Activated naive CD4-positive, alpha-beta T cell (primary cell): ENCODE measurements at places on chromosomes 7 and 10.

GRCh38 chr7:101390901-101391301 is 28.2 kb downstream of the COL26A1 start:
- no peak for DNase-seq

GRCh38 chr7:154306036-154306435 is 253.8 kb downstream of the DPP6 start:
- no peak for DNase-seq

GRCh38 chr10:34492081-34492480 is 323.0 kb downstream of the PARD3 start:
- DNase-seq = no peak

DNA sequence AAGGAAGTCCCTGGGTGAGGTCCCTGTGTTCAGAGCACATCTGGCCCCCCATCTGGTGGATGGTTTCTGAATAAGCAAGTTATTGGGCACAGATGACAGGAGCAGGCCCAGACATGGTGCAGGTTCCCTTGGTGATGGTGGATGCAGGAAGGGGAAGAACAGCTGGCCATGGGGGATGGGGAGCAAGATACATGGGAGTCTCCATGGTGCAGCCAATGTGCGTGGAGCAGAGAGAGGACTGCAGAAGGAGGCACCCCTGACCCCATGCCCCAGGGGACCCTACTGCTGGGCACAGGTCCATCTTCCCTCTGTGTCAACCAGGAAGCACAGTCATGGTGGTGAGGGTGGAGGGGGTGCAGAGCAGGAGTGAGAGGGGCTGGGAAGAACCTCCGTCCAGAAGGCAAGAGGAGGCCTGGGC is 43.8 kb upstream of the RABGEF1 start:
- DNase-seq = no peak

DNA sequence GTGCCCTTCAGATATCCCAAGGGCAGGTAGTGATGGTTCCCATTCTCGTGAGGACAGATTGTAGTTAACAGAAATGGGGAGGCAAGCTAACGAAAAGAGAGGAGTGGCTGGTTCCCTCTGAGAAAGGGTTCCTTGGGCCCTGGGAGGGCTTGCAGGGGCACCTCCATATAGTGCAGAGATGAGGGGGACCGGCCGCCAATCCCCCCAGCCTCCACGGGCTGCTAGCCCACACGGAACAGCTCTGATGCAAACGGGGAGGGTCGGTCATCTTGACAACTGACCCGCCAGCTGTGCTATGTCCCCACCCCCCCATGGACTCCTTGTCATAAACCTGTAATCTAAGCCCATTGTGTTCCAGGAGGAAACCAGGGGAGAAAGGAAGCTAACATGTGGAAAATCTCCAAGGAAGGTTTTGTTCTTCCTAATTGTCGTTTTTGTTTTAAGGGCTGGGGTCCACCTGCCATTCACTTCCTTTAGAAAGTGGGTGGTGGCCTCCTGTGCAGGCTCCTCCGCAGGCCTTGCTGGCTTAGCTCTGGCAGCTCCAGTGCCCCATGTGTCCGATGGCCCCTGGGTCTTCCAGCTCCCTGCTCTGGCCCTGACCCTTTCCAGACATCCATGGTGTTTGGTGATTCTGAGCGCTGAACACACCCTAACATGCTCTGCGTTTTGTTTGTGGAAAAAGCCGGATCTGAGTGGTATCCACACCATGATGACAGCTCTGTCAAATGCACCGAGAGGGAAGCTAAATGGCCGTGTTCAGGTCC is 15.9 kb downstream of the ADCY1 start:
- DNase-seq = no peak

DNA sequence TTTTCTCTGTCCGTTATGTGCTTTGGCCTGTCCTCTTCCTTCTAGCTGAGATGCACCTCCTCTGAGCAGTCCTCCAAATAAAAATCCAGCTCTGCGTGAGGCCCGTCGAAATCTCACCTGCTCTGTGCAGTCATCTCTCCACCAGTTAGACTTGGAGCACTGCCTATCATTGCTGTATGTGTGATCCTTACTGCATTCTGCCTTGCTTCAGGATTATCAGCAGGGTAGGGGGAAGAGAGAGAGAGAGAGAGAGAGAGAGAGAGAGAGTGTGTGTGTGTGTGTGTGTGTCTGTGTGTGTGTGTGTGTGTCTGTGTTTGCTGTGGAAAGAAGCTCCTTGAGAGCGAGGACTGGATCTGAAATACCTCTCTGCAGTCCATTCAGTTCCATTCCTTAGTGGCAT is 129.4 kb downstream of the CCNY start:
- DNase-seq = no peak

- DNase-seq = no peak
Observed at GRCh38 chr10:132111121-132111731, 45.5 kb downstream of the JAKMIP3 start.

GRCh38 chr10:49055221-49055849 is 60.0 kb downstream of the VSTM4 start:
- no peak for DNase-seq

GRCh38 chr7:23791721-23792120 is 81.7 kb downstream of the STK31 start:
- DNase-seq = no peak

- no peak for DNase-seq
Observed at GRCh38 chr7:29254591-29254990, 60.0 kb downstream of the CHN2 start.
